ENCODE measurements at places on chromosomes 4 and X.

DNA sequence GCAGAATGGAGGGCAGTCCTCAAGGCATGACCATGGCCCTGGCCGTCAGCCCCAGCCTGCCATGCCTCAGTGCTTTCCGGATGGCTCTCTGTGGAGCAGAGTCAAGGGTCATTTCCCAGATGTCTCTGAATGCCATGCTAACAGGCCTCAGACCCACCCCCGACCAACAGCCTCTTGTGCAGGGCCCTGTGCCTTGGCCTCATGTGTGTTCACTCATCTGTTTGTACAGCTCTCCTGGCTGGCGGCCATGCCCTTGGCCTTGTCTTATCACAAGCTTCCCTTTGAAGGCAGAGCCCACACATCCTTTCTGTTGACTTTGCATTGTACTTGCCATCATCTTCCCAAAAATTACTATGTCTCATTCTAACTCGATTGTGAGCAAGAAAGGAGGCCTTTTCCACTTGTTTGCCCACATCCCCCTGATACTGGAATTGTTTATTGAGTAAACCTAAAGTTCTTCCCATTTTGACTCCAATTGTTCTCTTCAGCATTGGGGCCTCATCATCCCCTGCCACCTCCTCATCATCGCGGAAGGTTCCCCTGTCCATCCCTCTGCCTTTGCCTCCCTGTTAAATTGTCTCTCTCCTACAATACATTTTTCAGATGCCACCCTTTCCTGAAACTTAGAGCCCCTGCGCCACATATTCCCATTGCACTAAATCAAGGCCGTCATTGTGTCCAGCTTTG lies 6.3 kb downstream of the CA5B start:
- DNase-seq, result no peak

DNA sequence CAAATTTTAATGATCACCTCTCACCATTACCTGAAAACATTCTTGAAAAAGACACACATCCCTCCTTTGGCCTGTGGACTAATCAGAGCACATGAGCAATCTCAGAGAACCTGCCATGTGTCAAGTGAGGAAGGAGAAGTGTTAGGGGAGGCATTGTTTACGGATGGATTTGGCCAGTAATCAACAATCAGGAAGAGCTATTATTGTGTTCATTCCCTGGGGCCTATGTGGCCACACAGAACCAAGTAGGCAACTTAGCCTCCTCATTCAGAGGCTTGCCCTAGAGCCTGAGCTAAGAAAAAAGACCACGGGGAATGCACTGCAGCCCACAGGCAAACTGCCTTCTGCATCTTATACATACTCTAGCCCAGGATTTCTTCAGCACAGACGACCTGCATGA lies 40.6 kb upstream of the DOCK11 start:
- DNase-seq, result no peak

DNA sequence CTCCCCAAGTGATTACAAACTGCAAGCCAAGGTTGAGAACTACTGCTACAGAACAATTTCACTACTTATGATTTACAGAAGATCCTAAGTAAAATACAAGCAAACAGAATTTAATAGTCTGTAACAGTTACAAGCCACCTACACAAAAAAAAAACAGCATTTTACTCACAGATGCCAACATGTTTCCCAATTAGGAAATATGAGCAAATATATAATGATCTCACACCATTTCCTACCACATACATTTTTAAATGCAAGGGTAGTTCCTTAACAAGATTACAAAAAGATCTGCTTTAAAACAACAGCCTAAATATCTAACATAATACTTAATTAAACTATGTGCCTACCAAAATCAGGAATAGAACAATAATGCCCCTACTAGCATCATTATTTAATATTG lies 63.4 kb downstream of the EFHC2 start:
- DNase-seq, result no peak

DNA sequence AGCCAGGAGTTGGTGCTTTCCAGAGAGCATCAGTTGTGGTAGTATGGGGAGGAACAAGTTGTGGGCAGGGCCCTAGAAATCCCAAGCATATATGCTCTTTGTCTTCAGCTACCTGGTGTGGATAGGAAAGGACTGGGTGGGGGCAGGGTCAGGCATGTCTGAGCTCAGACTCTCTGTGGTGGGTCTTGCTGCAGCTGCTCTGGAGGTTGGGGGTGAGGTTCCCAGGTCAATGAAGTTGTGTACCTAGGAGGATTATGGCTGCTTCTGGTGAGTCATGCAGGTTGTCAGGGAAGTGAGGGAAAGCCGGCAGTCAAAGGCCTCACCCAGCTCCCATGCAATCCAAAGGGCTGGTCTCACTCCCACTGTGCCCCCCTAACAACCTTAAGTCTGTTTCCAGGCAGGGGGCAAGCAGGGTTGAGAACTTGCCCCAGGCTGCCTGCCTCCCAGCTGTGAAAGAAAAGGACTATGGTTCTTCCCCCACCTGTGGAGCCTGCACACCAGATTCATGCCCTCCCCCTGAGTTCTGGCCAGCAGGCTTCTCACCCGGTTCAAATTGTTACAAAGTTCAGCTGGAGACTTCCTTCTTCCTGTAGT lies 30.4 kb upstream of the QRFPR start:
- DNase-seq, result no peak

GRCh38 chrX:341541-342101 lies 23.0 kb upstream of the GTPBP6 start:
- no peak for DNase-seq

DNA sequence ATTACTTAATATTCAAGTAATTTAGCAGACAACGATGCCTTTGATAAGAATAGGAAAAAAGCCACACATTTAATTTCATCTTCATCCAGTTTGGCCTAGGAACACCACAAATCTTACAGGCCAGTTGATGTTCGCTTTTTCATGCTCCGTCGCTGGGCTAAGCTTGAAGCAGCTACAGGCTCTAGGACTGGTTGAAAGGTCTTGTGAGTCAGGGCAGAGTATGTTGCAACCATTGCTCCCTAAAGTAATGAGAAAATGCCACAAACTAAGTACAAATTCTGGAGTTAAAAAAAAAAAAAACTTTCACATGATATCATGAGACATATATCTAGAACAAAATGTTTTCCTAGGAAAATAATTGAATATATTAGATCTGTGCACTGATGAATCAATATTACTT lies 123.8 kb downstream of the RPS6KA6 start:
- DNase-seq, result no peak

GRCh38 chr4:123643691-123644090 lies 247.1 kb downstream of the SPRY1 start:
- DNase-seq, result no peak

DNA sequence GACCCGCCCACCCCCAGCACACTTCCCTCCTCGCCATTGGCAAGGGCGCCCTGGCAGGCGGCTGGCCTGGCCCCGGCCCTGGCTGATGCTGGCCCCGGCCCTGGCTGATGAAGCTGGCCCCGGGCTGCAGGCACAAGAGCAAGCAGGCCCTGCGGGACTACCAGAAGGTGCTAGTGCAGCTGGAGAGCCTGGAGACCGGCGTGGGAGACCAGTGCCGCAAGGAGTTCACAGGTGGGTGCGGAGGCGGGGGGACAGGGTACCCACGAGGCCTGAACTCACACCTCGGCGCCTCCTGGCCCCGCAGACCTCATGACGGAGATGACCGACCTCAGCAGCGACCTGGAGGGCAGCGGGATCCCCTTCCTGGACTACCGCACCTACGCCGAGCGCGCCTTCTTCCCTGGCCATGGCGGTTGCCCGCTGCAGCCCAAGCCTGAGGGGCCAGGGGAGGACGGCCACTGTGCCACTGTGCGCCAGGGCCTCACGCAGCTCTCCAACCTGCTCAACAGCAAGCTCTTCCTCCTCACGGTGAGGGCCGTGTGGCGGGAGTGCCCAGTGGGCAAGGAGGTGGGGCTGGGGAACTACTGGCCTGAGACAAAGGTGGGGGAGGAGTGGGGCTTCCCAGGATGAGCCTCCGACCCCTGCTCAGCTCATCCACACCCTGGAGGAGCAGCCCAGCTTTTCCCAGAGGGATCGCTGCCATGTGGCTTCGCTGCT lies 6.1 kb upstream of the SRPK3 start:
- no peak for DNase-seq

DNA sequence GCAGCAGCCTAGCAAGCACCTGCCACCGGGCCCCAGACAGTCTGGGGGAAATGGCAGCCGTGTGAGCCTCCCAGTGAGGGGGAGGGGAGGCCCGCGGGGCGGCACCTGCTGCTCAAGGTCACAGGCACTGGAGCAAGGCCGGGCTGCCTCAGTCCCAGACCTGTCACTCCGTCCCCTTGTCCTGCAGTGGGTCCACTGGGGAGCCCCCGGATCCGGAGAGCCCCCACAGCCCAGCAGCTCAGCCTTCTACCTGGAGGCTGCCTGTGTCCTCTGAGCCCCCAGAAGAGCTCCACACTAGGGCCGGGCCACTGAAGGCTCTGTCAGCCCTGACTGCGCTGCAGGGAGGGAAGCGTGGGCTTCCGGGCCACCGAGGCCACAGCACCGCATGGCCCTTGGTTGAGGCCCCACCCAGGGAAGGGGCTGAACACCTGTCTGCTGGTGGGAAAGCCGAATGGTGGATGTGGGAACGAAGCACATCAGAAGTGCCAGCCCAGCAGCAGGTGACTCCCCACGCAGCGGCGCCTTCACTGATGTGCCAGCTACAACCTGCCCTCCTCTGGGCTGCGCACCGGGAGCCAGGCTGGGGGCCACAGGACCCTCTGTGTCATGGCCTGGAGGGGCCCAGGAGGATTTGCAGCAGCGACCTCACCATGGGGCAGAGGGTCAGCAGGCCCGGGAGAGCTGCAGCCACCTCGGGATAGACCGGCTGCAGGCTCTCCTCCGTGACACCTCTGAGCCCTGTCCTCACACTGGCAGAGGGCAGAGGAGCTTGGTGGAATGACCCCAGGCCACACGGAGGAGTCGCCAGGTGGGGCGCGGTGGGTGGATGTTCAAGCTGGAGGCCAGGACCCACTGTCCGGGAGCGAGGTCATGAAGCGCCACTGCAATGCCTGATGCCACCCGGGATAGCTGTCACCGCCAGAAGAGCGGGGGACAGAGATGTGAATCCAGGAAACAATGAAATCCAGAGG lies 35.0 kb upstream of the MXD4 start:
- no peak for DNase-seq

- no peak for DNase-seq
Observed at GRCh38 chrX:136259543-136259942, 8.3 kb upstream of the MAP7D3 start.

DNA sequence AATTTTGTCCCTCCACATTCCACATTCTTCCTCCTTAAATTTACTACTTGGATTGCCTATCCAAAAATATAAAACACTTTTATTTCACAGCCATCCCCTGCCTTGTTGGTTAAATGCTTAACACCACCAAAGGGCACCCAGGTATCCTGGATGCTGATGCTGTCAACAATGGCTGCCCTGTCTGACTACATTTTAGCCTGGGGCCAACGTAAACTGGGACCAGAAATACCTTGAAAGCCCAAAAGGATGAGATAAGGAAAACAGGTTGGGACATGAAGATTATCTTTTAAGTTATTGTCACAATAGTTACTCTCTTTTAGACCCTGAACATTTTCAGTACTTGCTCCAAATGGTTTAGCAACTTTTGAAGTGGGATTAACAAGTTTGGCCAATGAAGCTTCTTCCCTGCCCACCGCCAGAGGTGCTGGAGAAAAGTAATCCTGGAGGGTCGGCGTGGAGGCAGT lies 775 bp upstream of the YIPF6 start:
- DNase-seq, result no peak

- DNase-seq, result no peak
Observed at GRCh38 chr4:39626261-39626660, 12.4 kb downstream of the SMIM14 start.
